ENCODE measurements at places on chromosomes 16 and 17.

- peak; percentile 92 for DNase-seq
Observed at GRCh38 chr17:40547079-40547784, 18.0 kb downstream of the CCR7 start.

DNA sequence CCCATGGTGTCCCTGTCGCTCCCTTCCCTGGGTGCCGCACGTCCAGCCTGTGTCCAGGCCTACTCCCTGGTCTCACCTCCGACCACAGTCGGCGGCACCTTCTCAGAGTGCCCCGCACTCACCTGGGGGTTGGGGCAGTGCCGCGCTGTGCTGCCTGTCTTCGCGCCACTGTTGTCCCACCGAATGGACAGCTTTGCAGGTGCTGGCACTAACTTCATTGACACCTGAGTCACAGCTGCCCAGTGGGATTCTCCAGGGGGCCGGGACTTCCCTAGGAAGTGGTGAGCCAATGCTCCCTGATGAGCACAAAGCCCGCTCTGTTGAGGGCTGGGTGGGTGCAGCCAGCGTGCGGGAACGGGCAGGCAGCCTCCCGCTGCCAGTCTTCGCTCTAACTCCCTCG lies 24.3 kb upstream of the DBNDD1 start:
- DNase-seq, result no peak

DNA sequence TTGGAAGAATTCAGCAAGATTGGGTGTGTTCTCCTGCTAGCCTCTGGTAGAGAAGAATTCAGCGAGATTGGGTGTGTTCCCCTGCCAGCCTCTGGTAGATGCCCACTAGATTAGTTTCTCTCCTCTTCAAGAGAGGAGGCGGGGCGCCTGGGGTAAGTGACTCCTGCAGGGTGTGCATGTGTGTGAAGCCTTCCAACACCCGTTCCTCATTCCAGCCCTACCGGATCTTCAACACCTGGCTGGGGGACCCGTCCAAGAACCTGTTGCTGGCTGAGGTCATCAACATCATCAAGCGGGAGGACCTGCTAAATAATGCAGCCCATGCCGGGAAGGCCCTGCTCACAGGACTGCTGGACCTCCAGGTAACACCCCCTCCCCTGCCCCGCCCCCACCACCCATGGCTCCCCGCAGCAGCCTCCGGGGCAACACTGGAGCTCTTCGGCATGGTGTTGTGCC lies 21.3 kb downstream of the TMEM186 start:
- DNase-seq, result no peak

- DNase-seq, result no peak
Observed at GRCh38 chr16:13344001-13344400, 442.6 kb downstream of the SHISA9 start.

- DNase-seq, result no peak
Observed at GRCh38 chr17:36496018-36496789, 9.7 kb downstream of the ZNHIT3 start.

DNA sequence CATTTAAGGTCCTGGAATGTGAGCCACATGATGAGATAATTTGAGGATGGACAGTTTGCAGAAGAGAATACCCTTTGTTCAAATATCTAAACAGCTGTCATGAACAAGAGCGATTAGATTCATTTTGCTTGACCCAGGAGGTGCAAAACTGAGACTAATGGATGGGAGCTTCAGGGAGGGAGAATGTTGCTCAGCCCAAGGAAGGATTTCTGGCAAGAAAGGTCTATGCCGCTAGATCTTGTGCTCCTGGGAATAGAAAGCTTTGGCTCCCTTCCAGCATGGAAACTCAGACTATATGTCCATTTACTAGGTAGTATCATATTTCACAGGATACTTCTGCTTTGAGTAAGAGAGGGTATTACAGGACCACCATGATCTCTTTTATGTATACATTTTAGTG lies 14.8 kb upstream of the CDH11 start:
- DNase-seq, result no peak

DNA sequence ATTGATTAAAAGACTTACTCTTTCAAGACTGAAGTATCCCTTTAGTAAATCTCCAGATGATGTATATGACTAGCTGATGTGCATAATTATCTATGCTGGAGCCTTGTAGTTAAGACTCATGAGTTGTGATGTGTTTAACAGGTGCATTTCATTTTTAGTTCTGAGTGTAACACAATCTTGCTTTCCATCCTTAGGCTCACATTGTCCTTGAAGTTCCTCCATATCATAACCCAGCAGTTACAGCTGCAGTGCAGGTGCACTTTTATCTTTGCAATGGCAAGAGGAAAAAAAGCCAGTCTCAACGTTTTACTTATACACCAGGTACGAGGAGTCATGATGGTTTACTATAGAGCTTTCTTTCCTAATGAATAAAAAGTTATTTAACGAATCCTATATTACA lies 52.9 kb downstream of the ESRP2 start:
- peak; percentile 80 for DNase-seq

DNA sequence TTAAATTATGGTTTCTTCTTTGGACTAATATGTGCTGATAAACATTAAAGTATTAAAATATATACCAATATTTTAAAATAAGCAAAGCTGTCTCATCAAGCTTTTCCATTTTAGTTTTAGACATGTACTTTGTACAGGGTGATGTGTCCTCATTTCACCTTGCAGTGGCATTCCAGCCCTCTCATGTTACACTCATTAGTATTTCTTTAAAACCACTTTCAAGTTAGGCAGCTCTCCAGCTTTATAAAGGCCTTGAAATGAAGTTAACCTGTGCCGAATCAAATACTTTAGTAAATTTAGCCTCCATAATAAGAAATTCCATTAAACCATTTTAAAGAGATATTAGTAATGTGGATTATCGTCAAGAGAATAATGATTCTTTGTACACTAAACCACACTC lies 107.6 kb upstream of the HLF start:
- DNase-seq, result no peak
